Thymus (tissue), 14 donors: ENCODE measurements at places on chromosomes 3 and 15. TPM values are rescaled to one million over a fixed set of nuclear protein-coding genes. Genes with fewer than 3 reads are reported as not detected.
A peak's percentile ranks its signal among the peaks of the same experiment; 100 is the strongest.

Gene ACAN
- total RNA-seq = 0.28 TPM

Gene CLRN1
- total RNA-seq = under 0.01 TPM

DNA sequence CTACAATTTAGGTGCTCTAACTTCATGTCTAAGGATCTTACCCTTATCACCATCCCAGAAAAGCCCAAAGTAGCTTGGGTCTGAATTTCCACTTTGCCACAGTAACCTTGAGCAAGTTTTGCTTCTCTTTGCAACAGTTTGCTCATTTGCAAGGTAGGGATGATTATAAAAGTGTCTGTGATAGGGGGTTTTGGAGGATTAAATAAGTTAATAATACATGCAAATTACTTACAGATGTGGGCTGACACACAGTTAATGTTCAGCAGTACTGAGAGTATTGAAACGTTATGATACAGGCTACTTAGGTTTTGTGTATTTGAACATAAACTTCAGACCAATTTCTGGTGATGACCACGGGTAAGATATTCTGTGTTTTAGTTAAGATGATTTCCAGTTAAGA is 444.7 kb upstream of the TPRG1 start:
- H3K4me1 ChIP-seq = peaks cover 4% of the 10 kb centered on the region
- no peak overlapping the region for H3K27ac ChIP-seq
- no peaks in the 10 kb centered on the region for H3K27me3 ChIP-seq
- no peak overlapping the region for H3K4me3 ChIP-seq
- H3K36me3 ChIP-seq = no peaks in the 10 kb centered on the region

- no peak for DNase-seq
- no peaks in the 10 kb centered on the region for H3K36me3 ChIP-seq
- H3K4me3 ChIP-seq = no peak overlapping the region
- H3K4me1 ChIP-seq = no peaks in the 10 kb centered on the region
- no peak overlapping the region for H3K27ac ChIP-seq
Observed at GRCh38 chr3:98807011-98807410, 43.9 kb downstream of the ST3GAL6 start.

- H3K4me3 ChIP-seq = no peak overlapping the region
- peaks cover 6% of the 10 kb centered on the region for H3K4me1 ChIP-seq
- no peak for DNase-seq
- peaks cover 40% of the 10 kb centered on the region for H3K27me3 ChIP-seq
- no peaks in the 10 kb centered on the region for H3K36me3 ChIP-seq
Observed at GRCh38 chr3:190118438-190118837, 2.3 kb downstream of the P3H2 start.

DNA sequence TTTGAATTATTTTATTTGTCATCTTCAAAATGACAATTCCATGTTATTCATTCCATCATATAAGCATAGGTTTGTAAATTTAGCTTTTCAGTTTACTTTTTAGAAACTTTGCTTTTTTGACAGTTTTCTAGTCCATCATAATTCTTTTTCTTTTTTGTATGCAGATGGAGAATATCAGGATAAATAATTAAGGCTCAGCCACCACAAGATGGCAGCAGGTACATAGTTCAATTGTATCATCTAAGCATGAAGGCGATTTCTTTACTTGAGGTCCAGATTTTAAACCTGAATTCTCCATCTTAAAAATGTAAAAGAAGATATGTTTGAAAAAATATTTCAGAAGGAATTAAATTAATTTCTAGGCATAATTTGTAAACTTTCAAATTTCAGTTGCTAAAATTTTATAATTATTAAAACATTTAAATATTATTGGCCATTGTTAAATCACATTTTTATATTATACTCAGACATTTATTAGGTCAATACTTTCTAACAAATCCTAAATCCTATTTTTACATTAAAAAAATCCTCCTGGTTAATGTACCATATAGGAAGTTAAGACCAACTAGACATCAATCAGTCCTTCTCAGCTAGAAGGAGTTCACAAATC is 15.1 kb downstream of the PLSCR5 start:
- H3K36me3 ChIP-seq = no peaks in the 10 kb centered on the region
- no peak overlapping the region for H3K27ac ChIP-seq
- peak; percentile 3 for DNase-seq
- no peaks in the 10 kb centered on the region for H3K27me3 ChIP-seq

GRCh38 chr3:42524751-42525150 is 22.3 kb downstream of the VIPR1 start:
- no peaks in the 10 kb centered on the region for H3K4me1 ChIP-seq
- no peak for DNase-seq
- H3K36me3 ChIP-seq = no peaks in the 10 kb centered on the region
- no peak overlapping the region for H3K27ac ChIP-seq

GRCh38 chr3:37071921-37072320 is 78.6 kb downstream of the MLH1 start:
- no peaks in the 10 kb centered on the region for H3K27me3 ChIP-seq
- H3K4me1 ChIP-seq = peaks cover 2% of the 10 kb centered on the region
- H3K36me3 ChIP-seq = no peaks in the 10 kb centered on the region
- no peak overlapping the region for H3K4me3 ChIP-seq
- H3K27ac ChIP-seq = no peak overlapping the region
- DNase-seq = no peak

DNA sequence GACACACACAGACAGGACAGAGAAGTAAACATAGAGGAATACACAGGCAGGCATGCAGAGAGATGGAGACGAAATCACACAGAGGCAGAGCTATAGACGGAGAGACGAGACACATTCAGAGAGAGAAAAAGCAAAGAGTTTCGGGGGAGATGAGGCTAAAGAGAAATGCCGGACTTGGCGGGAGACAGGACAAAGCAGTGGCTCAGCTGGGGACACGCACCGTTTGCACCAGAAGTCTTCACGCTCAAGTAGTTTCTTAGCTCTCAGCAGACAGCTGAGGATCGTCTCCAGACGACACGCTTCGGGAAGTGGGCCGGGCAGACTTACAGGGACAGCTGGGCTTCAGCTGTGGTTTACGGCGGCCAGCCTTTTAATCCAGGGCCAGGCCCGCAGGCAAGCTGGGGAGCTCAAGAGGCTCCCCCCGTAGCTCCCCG is 56.2 kb upstream of the DLG1 start:
- no peak overlapping the region for H3K4me3 ChIP-seq
- DNase-seq = no peak
- H3K27me3 ChIP-seq = no peaks in the 10 kb centered on the region
- H3K27ac ChIP-seq = no peak overlapping the region
- H3K4me1 ChIP-seq = peaks cover 8% of the 10 kb centered on the region

- H3K4me3 ChIP-seq = no peak overlapping the region
- H3K36me3 ChIP-seq = no peaks in the 10 kb centered on the region
- H3K27ac ChIP-seq = no peak overlapping the region
- DNase-seq = no peak
- no peaks in the 10 kb centered on the region for H3K4me1 ChIP-seq
- H3K27me3 ChIP-seq = no peaks in the 10 kb centered on the region
Observed at GRCh38 chr3:119160361-119160760, 13.0 kb upstream of the UPK1B start.

- peaks cover 27% of the 10 kb centered on the region for H3K4me1 ChIP-seq
- DNase-seq = peak; percentile 65
- no peak overlapping the region for H3K4me3 ChIP-seq
- H3K36me3 ChIP-seq = peaks cover 29% of the 10 kb centered on the region
Observed at GRCh38 chr15:41811432-41812195, 16.3 kb upstream of the JMJD7 start.

DNA sequence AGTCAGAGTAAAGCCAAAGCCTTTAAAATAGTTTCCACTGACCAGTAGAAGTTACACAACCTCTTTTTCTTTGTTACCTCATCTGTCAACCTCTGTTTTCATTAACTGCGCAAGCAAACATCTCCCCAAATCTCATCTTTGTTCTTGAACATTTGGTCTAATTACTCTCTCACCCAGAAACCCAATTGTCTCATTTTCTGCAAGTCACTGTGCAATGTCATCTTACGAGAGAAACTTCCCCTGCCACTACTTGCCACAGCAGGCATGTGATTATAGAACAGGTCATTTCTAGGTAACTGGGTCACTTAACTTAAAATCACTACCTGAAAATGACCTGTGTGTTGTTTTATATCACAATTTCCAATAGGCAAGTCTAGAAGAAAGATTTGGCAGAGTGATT is 159.4 kb downstream of the SI start:
- DNase-seq = no peak
- H3K4me3 ChIP-seq = no peak overlapping the region
- no peaks in the 10 kb centered on the region for H3K36me3 ChIP-seq
- no peaks in the 10 kb centered on the region for H3K4me1 ChIP-seq
